ENCODE measurements at places on chromosomes 5 and 9.

DNA sequence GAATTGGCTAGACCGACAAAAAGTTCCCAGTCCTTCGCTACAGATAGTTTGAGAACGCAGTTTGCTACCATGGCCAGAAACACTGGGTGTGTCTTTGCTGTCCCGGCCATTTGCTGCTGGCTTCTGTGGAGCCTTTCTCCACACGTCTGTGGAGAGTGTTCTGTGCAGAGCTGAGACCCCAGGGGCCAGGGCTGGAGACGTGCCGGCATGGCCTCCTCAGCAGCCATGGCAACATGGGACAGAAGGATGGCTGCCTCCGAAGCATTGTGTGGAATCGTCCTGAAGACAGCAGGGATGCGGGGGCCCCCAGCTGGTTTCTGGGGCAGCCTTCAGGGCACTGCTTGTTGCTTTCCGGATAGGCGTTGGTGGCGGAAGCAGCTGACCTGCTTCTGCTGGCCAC lies 142.8 kb downstream of the GADD45G start:
- DNase-seq = no peak

GRCh38 chr9:38482918-38483592 lies 58.8 kb upstream of the IGFBPL1 start:
- DNase-seq = no peak

- DNase-seq = no peak
Observed at GRCh38 chr9:83512621-83513020, 25.6 kb downstream of the FRMD3 start.

DNA sequence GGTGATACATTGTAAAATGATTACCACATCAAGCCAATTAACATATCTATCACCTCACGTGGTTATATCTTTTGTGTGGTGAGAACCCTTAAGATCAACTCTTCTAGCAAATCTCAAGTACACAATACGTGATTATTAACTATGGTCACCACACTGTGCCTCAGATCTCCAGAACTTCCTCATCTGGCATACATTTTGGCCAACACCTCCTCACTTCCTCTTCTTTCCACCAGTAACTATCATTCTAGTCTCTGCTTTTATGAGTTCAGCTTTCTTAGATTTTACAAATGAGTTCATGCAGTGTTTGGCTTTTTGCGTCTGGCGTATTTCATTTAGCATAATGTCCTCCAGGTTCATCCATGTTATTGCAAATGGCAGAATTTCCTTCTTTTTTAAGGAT lies 35.8 kb downstream of the PRKACG start:
- no peak for DNase-seq

- DNase-seq = no peak
Observed at GRCh38 chr5:119289438-119290044, 66.3 kb upstream of the TNFAIP8 start.

DNA sequence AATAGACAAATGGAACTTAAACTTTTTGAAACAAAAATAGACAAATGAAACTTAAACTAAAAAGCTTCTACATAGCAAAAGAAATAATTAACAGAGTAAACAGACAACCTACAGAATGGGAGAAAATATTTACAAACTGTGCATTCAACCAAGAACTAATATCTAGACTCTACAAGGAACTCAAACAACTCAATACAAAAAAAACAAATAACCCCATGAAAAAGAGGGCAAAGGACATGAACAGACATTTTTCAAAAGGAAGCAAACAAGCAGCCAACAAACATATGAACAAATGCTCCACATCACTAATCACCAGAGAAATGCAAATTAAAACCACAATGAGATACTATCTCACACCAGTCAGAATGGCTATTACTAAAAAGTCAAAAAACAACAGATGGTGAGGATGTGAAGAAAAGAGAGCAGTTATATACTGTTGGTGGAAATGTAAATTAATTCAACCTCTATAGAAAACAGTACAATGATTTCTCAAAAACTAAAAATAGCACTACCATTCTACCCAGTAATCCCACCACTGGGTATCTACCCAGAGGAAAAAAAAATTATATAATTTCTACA lies 170.8 kb upstream of the RGMB start:
- no peak for DNase-seq

DNA sequence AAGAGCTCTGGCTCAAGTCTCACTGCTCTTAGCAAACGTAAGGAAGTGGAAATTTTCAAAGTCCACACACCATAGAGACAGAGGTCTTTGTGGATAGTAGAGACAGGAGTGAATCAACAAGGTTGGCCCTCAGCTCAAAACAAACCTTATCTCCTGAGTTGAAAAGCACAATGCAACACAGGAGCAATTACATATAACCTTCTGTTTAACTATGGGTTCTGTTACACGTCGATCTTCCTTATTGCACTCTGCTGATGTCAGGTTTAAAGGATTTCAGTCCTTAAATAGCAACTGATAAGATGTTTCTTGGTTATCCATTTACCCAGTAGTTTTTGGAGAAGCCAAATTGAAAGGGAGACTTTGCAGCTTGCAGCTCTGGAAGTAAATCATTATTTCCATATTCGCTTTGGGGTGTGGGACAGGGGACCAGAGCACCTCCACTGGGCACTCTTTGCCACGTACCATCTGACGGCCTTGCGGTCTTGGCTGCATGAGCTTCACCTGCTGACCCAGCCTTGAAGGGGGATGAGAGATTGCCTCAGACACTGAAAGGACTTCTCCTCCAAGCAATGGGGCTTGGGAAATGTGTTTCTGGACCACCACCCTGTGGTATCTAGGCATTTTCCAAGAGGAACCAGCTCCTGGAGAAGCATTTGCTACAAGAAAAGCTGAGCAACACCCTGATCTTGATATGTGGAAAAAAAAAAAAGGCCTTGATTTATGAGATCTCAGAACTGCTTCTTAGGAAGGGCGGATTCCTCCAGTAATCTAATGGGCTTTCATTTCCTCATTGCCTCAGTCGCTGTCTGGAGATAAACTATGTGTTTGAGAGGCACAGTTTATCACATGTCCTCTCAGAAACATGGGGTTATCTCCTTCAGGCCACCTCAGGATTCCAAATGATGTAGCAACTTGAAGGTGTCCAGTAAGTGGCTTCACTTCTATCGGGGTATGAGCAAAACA lies 56.2 kb upstream of the ZNF622 start:
- DNase-seq = no peak

GRCh38 chr5:156825688-156826087 lies 24.4 kb upstream of the PPP1R2B start:
- no peak for DNase-seq

DNA sequence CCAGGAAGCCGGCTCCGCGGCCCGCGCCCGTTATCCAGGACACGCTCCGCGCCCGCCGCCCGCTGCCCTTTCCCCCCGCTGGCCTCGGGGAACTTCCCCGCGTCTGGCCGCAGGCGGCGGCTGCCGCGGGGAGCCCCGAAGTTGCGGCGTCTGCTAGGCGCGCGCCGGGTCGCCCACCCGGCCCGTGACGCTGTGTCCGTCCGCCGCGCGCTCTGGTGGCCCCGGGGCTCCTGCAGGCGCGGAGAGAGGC lies 621 bp upstream of the GCNT4 start:
- DNase-seq = no peak

- DNase-seq = no peak
Observed at GRCh38 chr9:36316611-36317317, 58.5 kb upstream of the GNE start.

GRCh38 chr9:133913571-133914369 lies 78.4 kb downstream of the VAV2 start:
- DNase-seq = no peak

- DNase-seq = no peak
Observed at GRCh38 chr9:129270903-129271431, 92.9 kb upstream of the IER5L start.

GRCh38 chr9:20753761-20754160 lies 69.7 kb downstream of the FOCAD start:
- DNase-seq = no peak

GRCh38 chr5:179605026-179605833 lies 18.2 kb downstream of the HNRNPH1 start:
- no peak for DNase-seq

DNA sequence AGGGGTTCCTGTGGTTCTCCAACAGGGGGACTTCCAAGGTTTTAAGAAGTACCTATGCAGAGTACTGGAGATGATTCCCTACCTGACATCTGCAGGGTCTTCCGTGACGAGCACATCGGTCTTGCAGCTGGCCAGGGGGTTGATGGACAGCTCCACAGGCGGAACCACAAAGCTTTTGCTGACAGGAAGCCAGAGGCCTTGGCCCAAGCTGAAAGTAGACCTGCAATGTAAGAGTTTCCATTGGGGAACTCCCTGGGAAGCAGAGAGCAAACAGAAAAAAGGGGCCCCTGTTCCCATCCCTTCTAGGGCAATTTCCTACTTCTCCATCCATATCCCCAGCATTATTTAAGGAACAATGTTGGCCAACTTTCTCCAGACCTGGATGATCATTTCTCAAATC lies 288.0 kb downstream of the TRIM32 start:
- DNase-seq = no peak

DNA sequence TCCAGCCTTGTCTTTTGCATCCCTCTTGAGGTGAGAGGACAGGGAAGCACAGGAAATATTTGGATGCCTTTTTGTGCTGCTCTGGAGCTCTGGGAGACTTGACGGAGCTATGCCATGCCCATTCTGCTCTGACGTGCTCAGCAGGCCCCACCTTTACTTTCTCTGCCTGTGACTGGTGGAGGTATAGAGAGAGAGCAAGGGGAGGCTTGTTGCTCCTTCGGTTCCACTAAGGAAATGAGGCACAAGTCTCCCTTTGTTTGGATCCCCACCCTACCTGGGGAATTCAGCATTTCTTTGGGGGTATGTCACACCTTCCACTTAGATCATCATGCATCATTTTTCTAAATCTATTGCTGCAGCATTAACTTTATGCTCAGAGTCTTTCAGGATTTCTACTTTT lies 121.8 kb upstream of the CNTLN start:
- DNase-seq = no peak

- DNase-seq = no peak
Observed at GRCh38 chr5:77791356-77791755, 15.2 kb upstream of the TBCA start.

DNA sequence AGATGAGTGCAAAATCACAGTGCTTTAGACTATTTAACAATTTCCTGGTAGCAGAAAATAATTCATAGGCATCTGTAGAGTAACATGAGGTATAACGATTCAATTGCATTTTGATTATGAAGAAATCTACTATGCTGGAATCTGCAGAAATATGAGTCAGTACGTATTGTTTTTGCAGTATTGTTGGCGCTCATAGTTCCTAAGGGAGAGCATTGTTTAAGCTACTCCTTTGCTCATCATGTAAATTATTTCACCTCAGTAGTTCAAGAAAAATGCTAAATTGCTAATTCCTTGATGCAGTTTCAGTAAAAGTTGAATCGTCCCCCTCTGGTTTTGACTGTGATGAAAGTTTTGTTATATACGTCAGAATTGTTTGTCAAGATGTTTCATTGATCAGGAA lies 458.4 kb downstream of the HINT1 start:
- DNase-seq = no peak

- DNase-seq = no peak
Observed at GRCh38 chr9:124239249-124240073, 18.3 kb upstream of the NEK6 start.

- DNase-seq = no peak
Observed at GRCh38 chr5:396531-396961, 46.4 kb upstream of the EXOC3 start.

GRCh38 chr9:108300306-108301287 lies 555.2 kb downstream of the ACTL7B start:
- no peak for DNase-seq

DNA sequence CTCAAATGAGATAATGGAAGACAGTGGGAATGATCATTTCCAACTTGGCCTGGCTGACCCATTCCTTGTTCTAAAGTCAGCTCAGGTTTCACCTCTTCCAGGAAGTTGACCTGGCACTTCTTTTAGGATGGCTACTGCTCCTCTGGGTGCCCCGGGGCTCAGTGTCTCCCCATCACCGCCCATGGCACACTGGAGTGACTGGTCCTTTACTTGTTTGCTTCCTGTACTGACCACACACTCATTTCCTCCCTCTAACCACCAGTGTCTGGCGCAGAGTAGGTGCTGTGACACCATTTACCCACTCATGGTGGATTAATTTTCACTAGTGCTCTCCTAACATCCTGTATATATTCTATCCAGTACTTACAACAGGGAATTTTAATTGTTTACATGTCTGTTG lies 183.5 kb downstream of the CDK5RAP2 start:
- no peak for DNase-seq

GRCh38 chr5:79111960-79112702 lies 522 bp downstream of the BHMT start:
- DNase-seq = no peak

- DNase-seq = no peak
Observed at GRCh38 chr9:38313421-38313820, 79.1 kb upstream of the ALDH1B1 start.

GRCh38 chr9:90201766-90202165 lies 440.9 kb downstream of the DIRAS2 start:
- no peak for DNase-seq

GRCh38 chr9:94758880-94759279 lies 32.4 kb downstream of the AOPEP start:
- no peak for DNase-seq

GRCh38 chr5:95682891-95683290 lies at the start of gene SPATA9:
Gene SPATA9, minus strand, starts transcription at chr5:95682991. Its CDS starts 137 bp downstream, at chr5:95682854.
- DNase-seq = no peak

DNA sequence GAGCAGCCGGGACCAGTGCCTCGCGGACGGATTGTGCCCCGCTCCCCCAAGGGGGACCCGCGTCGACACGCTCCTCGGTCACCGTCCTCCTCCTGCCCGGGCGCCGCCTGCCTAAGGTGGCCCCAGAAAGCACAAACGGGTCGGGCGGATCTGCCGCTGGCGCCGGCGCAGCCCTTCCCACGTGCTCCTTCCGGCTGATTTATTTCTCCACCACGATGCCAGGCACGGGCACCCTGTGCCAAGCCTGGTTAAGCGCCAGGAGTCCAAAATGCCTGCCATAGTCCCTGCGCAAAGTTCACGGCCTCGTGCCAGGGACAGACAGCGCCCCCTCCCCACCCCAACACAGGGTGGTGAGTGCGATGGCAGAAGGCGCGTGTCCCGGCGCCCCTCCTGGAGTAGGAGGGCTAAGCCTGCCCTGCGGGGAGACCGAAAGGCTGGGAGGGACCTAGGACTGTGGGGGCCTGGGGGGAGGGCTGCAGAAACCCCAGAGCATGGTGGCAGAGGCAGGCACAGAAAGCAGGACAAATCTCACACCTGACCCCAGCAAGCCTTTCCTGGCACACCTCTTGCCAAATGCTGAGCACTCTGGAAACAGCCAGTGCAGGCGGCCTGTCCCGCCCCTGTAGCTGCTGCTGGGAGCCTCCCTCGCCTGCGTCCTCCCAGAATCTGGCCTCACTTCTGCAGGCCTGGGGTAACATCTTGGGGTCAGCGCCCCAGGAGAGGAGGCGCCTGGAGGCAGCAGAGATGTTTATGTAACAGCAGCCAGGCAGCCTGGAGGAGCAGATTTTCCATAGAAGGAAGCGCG lies 1.1 kb upstream of the NOTCH1 start:
- DNase-seq = no peak

DNA sequence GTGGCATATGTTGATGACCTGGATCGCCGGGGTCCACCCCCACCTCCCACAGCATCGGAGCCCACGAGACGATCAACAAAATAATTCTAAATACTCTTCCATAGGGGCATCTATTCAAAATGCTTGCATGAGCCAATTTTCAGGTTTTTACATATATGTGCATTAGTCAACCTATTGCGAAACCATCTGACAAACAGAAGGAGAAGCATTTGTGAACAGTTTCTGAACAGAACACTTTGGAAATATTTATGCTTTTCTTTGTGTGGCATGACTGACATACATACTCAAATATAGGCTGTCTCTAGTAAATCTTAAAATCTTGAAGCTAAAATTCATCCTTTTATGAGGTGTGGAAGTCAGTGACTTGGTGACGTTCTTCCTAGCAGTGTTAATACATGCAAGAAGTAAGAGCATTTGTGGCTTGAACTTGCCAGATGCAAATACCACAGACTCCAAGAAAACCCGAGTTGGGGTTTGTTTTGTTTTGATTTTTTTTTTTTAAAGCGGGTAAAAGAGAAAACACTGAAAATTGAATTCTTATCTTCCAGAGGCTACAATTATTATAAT lies 5.3 kb downstream of the GPR151 start:
- no peak for DNase-seq

Data from stimulated activated CD8-positive, alpha-beta memory T cell treated with anti-CD3 and anti-CD28 coated beads, Interleukin-4, amount 100 ng/mL, for 1 hour (primary cell).